ENCODE measurements at places on chromosomes 7 and 10.
A peak's percentile ranks its signal among the peaks of the same experiment; 100 is the strongest.

- no peak for DNase-seq
Measured at GRCh38 chr10:126903656-126904360, 1.4 kb upstream of the DOCK1 start.

GRCh38 chr10:93199191-93199751 is 125.6 kb downstream of the CYP26A1 start:
- DNase-seq: peak; percentile 27

DNA sequence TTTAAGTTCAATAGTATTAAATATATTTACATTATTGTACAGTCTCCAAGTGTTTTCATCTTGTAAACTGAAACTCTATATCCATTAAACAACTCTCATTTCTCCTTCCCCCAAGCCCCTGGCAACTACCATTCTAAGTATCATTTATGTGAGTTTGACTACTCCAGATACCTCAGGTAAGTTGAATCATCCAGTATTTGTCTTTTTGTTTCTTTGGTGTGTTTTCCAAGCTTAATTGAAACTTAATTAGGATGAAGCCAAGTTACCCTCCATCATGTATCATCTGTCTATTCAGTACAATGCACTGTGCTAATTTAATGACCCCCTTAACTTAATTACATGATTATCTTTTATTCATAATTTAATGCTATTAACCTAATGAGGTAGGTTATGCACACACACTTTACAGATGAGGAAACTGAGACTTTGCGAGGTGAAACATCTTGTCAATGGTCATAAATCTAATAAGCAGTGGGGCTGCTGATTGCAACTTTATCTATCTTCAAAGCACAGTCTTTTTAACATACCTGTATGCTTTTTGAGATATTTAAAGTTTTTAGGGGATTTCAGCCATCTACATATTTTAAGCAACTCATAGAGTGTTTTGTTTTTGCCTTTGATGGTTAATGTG is 663 bp downstream of the MACC1 start:
- DNase-seq: no peak

GRCh38 chr10:116210588-116211346 is 62.2 kb downstream of the GFRA1 start:
- no peak for DNase-seq

- no peak for DNase-seq
Measured at GRCh38 chr10:103849880-103850571, 5.3 kb downstream of the SH3PXD2A start.

DNA sequence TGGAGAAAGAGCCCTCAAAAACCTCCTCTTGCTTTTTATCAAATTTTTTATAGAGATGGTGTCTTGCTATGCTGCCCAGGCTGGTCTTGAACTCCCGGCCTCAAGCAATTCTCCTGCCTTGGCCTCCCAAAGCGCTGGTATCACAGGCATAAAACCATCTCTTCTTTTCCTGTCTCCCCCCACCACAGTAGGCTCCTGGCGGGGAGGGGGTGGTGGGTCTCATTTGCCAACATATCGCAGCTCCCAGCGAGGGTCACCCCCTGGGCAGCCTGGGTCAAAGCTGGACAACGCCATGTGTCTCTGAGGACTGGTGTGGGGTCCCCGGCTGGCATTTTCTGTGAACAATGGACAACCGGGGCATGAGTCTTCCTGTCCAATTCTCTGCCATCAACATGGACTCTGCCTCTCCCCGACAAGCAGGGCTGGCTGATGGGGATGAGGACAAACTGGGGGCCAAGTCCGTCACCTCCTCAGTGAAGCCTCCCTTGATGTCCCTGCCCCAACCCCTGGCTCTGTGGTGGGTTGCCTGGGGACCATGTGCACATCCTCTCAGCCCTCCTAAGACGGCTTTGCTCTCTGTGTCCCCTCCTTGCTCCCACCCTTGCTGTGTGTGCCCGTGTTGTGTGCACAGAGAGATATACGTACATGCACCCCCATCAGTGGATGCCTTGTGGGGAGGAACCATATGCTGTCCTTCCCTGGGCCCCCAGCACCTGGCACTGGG is 86.4 kb upstream of the GNA12 start:
- no peak for DNase-seq

GRCh38 chr10:33441561-33441960 is 107.1 kb upstream of the NRP1 start:
- no peak for DNase-seq

GRCh38 chr10:34637418-34637911 is 177.6 kb downstream of the PARD3 start:
- DNase-seq: peak; percentile 39

DNA sequence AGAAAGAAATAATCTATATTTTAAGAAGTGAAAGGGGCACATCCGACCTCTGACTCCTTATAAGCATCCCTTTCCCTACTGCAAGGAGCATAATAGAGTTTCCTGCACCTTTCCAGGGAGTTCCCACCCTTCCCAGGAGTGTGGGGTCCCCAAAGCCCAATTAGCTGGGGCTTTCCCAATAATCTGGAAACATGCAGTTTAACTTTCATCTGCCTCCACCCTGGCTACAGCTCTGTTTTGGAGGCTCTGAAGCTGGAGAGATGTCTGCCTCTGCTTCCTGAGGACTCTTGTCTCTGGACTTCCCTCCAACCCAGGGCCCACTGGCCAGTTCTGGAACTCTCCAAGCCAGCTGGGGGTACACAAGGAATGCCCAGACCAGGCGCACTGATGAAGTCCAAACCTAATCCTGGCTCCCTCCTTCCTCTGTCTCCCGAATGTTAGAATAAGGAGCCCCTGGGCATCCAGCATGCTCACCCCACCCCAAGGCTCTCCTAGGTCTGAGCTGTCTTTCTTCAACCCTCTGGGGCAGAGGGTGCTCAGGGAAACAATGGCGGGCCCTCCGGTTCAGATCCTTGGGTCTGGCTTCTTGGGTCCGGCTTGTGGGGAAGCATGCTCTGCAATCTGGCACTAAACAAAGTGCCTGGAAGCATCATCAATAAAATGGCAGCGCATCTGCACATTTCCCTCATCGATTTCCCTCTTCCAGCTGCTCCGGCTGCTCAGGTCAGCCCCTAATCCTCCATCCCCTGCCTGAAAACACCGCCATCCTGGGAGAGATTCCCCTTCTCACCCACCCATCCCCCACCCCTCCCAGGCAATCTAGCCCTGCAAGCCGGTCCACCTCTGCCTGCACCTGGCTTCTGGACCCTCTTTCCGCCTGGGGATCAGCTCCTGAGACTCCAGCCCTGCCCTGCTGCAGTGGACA is 13.3 kb downstream of the HOXA4 start:
- no peak for DNase-seq

GRCh38 chr7:141057788-141058187 is 16.1 kb upstream of the TMEM178B start:
- DNase-seq: no peak

GRCh38 chr7:101783381-101784181 is 33.8 kb upstream of the CUX1 start:
- DNase-seq: no peak

- DNase-seq: no peak
Measured at GRCh38 chr10:72250666-72251065, 23.1 kb upstream of the DDIT4 start.

- DNase-seq: no peak
Measured at GRCh38 chr7:128920913-128921582, 10.5 kb upstream of the KCP start.

- no peak for DNase-seq
Measured at GRCh38 chr10:119357412-119358151, 150.2 kb downstream of the GRK5 start.

- DNase-seq: no peak
Measured at GRCh38 chr10:3008518-3009195, 58.7 kb upstream of the PFKP start.

GRCh38 chr7:10239695-10240345 is 733.9 kb upstream of the PHF14 start:
- no peak for DNase-seq

Measured in CD4-positive, alpha-beta T cell treated with Interferon gamma for 1 hour (primary cell).